ENCODE measurements at places on chromosomes 12 and 14. TPM values are rescaled to one million over a fixed set of nuclear protein-coding genes. Genes with fewer than 3 reads are reported as not detected.

DNA sequence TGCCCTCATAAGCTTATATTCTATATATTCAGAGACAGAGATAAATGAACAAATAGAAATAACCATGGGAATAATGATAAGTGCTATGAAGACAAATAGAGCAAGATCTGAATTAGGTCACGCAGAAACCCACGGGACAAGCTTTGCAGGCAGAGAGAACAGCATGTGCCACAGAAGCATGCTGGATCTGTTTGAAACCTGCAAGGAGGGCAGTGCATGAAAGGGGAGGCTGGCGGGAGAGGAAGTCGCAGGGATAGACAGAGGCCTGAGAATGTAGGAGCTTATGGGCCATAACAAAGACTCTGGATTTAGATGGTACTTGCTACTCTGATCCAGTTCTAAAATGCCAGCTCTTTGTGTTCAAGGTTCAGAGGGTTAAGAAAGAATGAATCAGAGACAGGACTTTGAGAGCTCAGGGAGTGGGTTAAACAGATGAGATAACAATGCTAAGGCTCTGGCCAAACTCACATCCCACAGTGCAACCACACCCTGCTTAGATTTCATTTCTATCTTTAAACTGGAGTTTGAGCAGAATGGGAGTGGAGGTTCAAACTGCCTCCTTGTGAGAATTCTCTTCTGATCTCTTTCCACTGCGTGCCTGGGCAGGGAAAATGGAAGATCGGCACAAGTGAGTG, 49.2 kb upstream of the PPP1R12A start:
- no peak for DNase-seq

- DNase-seq: no peak
Observed at GRCh38 chr12:109214131-109214530, 95.0 kb downstream of the FOXN4 start.

- no peak for DNase-seq
Observed at GRCh38 chr14:104882991-104883660, 18.1 kb downstream of the CEP170B start.

DNA sequence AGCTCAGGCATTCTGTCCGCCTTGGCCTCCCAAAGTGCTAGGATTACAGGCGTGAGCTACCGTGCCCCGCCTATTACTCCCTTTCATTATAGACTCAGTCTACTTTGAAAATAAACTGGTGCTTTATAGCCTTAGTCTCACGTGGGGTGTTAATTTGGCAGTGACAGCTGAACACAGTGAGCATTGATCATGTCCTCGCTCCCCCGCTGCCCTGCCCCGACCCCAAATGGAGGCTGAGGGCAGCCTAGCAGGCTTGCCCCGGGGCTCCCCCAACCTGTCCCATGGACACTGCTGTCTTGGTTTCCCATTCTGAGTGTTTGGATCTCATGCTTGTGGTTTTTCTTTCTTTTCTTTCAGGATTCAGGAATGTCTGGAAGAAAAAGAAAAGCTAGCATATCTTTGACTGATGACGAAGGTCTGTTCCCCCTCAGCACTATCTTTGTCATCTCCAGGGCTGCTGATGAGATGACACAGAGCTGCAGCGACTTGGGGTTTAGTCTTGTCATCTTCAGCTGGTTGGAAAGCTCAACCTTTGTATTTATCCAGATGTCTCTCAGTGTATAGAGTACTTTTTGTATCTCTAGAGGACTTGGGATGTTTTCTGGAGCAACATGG, 42.2 kb downstream of the EP400 start:
- DNase-seq: no peak

DNA sequence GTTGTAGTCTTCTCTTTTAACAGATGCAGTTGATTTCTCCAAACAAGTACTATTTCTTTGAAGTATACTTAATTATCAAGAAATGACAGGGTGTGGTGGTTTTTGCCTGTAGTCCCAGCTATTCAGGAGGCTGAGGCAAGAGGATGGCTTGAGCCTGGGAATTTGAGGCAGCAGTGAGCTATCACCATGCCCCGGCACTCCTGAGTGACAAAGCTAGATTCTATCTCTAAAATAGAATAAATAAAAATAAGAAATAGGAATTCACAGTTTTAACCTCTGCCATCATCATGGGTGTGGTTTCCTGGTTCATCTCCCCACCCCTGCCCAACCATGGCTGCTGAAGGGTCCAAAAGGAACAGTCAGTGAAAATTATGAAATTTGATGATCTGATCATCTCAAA, 290.2 kb upstream of the FLRT2 start:
- no peak for DNase-seq

DNA sequence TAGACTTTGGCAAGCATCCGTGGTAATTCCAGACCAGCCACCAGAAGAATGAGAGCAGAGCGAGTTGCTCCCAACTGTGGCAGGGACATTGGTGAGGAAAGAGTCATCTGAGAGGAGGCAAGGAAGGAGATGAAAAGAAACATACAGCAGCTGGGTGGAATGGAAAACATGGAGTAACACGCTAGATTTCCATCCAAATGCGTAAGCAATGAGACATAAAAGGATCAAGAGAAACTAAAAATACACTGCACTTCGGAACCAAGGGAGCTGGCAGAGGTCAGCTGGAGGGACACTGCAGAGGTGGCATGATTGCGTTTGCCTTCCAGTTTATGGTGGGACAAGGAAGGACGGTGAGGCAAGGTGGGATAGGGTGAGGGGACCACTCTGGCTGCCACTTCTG, 82.9 kb downstream of the DDX51 start:
- no peak for DNase-seq

DNA sequence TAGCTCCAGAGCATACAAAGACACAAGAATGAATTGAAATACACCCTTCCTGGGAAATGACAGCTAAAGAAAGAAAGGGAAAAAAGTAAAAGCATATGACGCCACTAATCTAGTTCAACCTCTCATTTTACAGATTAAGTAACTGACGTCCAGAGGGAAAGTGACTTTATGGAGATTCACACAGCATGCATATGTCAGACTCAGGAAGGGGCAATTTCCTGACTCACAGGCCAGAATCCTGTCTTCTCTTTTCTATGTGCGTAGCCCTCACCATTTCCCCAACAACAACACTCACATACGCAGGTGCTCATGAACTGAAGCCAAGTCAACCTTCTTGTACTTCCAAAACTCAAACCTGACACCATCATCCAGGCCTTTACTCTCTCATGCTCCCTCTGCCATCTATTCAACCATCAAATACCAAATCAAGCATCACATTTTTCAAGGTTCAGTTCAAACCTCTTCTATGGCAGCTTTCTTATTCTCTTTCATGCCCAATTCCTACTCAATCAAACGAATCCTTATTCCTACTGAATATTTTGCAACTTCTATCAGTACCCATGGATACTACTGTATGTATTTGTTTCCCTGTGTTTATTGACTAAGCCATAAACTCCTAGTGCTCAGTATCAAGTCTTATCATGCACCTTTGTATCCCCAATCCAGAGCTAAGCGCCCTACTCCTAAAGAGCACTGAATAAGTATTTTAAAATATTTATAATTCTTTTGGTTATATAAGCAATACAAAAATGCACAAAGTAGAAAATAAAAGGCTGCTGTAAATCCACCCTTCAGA, 52.8 kb downstream of the STXBP6 start:
- no peak for DNase-seq

GRCh38 chr12:116628989-116629388, 69.8 kb downstream of the MAP1LC3B2 start:
- DNase-seq: no peak

SDR9C7 gene
- not detected for total RNA-seq

CDH24 gene
- total RNA-seq: 17.7 TPM

WDR20 gene
- total RNA-seq: 12.4 TPM

ZDHHC22 gene
- total RNA-seq: not detected

IL23A gene
- 26.1 TPM for total RNA-seq

Data from epithelial cell of proximal tubule (primary cell).